Stimulated activated CD8-positive, alpha-beta memory T cell treated with anti-CD3 and anti-CD28 coated beads, Interleukin-4, amount 100 ng/mL, for 4 hours (primary cell): ENCODE measurements at places on chromosomes 2 and 18.

DNA sequence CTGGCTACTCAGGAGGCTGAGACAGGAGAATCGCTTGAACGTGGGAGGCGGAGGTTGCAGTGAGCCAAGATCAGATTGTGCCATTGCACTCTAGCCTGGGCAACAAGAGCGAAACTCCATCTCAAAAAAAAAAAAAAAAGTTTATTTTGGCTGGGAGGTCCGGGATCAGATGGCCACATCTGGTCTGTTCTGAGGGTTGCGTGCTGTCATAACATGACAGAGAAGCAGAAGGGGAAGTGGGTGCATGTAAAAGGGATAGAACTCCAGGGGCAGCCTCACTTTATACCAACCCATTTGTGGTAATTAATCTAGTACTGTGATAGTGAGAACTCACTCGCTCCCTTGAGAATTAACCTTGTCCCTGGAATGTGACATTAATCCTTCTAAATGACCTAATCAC, 101.2 kb downstream of the PTPN4 start:
- DNase-seq: no peak

DNA sequence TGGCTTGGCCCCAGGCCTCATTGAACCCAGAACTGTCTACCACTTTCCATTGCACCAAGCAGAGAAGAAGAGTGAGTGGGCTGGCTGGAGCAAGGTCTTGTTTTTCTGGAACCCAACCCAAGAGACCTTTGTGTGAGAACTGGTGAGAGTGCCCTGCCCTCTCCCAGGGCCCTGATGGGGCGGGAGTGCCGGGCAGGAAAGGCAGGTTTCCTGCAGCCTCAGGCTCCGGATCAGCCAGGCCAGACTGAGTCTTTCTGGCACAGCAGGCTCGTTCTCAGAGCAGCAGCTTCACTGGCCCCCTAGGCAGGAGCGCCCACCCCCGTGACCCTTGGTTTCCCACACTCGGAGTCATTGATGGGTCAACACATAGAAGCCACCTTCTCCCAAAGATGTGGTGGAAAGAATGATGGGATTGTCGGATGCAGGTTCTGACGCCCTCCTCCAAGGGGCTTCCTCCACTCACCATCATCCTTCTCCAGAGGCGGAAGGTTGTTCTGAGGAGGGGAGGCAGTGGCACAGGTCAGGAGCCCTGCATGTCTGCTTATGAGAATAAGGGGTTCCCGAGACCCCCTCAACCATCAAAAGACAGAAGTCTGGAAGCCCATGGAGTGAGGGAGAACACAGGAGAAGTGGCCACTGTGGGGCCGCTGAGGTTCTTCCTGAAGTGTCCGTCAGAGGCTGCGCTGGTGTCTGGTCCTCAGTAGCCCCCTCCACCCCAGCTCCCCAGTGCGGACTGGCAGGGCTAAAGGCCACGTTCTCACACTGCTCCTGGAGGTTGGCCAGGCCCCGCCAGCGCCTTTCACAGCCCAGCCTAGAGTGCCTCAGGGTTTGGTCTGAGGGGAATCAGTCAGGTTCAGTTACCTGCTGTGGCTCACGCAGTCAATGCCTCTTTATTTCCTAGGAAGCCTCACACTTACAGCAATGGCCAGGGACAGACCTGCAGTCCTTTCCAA, 62.8 kb upstream of the LAPTM4A start:
- no peak for DNase-seq

DNA sequence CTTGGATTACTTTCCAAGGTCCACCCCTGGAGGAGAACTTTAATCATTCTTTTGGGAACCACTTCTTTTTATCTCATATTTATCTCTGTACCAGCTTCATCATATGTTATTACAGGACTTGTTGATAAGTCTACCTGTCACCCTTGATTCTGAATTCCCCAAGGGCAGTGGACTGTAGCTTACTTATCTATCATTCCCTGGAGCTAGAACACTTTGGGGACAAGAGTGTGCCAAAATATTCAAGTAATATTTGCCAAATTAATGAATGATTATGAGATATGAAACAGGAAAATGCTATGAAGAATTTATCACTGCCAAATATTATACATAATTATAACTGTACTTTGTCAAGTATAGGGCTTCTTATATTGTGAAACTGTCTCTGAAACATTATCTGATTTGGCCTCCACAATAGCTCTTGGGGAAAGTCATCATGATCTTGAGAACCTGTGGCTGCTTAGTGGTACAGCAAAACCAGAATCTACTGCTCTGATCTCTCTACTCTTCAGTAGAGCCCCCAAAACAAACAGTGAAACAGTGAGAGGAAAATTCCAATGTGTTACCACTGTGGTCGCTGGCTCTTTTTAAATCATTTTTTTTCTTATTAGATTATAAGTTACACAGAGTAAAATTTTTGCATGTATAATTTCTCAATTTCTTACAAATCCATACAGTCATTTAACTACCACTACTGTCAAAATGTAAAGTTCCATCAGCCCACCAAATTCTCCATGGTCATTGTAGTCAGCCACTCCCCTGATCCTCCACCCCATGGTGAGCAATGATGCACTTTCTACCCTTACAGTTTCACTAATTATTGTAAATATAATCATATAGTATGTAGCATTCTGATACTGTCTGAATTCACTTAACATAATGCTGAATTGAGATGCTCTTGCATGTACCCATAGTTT, 197.5 kb downstream of the PIEZO2 start:
- DNase-seq: no peak

GRCh38 chr2:164510895-164511294, 110.4 kb downstream of the GRB14 start:
- DNase-seq: no peak

DNA sequence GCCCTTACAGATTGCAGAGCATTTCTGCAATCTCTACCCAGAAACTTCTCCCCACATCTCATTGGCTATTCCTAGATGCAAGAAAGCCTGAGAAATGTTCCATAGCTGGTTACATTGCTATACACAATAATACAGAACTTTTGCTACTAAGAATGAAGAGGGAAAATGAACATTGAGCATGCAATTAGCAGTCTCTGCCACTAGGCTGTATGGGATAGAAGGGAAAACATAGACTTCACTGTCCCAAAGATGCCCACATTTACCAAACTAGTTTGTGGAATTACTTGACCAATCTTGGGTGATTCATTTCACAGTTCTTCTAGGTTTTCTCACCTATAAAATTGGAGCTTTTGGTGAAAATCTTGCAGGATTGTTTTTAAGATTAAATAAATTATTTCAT, 265.7 kb upstream of the NT5C1B start:
- DNase-seq: no peak

GRCh38 chr18:36186461-36187192, 670 bp upstream of the MOCOS start:
- no peak for DNase-seq

GRCh38 chr18:70405052-70405451, 116.2 kb downstream of the SOCS6 start:
- DNase-seq: no peak

DNA sequence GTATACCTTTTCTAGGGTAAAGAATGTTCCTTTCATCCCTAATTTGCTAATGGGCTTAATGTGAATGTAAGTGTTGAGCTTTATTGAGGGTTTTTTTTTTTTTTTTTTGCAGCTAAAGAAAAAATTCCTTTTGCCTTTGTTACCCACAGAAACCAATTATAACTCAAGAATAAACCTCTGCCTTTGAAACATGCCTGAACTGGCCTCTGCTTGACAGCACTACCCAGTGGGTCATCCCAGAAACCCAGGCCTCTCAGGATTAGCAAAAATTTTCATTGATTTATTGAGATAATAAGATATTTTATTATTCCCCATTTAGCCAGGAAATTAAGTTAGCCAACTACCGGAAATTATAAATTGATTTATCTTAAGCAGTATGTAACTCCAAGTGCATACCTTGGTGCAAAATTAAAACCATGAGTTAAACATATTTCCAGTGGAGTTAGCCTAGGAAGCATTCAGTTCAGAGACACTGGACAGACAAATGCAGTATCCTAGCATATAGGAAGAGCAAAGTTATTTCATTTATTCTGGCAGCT, 67.0 kb upstream of the RASGRP3 start:
- no peak for DNase-seq

GRCh38 chr2:235654103-235654813, 160.4 kb downstream of the AGAP1 start:
- no peak for DNase-seq

- no peak for DNase-seq
These were observed 198.0 kb downstream of the EIPR1 start for GRCh38 chr2:3179626-3180025.

- no peak for DNase-seq
These were observed 129.9 kb downstream of the PIEZO2 start for GRCh38 chr18:11019295-11020105.

DNA sequence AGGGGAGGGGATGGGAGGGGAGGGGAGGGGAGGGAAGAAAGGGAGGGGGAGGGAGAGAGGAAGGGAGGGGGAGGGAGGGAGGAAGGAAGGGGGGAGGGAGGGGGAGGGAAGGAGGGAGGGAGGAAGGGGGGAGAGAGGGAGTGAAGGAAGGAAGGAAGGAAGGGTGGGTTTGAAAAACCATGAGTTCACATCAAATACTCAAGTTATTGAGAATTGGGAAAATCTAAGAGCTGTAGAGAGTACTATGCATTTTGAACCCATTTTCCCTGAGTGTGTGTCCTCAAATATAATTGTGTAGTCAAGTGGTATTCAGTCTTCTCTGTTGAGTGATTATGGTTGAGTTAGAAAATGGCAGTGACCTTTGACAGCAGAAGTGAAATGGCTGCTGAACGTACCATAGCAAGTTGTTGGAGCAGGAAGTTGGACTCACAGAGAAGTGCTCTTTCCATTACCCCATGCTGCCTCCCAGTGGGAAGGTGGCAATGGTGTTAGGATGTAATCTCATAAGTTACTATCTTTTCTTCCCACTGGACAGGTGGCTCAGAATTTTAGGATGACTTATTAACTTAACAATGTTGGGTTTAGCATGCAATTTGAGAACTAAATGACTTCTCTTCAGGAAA, 214.6 kb downstream of the SETBP1 start:
- no peak for DNase-seq

- DNase-seq: no peak
These were observed 18.0 kb downstream of the NAB1 start for GRCh38 chr2:190666895-190667294.

GRCh38 chr2:47043891-47044239, 111.2 kb downstream of the STPG4 start:
- no peak for DNase-seq

DNA sequence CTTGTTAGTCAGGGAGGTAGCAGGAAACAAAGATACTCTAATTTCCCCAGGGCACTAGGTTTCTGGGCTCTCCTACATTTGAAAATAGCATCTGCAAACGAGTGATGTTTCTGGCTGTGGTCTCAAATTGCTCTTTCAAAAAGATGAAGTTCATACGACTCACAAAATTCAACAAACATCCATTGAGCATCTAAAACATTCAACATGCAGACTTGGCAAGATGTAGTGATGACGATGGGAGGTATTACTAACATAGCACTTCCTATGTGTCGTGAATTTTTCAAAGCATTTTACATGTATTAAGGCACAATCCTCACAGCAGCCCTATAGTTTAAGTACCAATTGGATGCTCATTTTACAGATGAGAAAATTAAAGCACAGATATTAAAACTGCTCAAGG, 5.2 kb downstream of the CCBE1 start:
- DNase-seq: no peak

- DNase-seq: no peak
These were observed 69.5 kb upstream of the HDAC4 start for GRCh38 chr2:239470151-239470900.

DNA sequence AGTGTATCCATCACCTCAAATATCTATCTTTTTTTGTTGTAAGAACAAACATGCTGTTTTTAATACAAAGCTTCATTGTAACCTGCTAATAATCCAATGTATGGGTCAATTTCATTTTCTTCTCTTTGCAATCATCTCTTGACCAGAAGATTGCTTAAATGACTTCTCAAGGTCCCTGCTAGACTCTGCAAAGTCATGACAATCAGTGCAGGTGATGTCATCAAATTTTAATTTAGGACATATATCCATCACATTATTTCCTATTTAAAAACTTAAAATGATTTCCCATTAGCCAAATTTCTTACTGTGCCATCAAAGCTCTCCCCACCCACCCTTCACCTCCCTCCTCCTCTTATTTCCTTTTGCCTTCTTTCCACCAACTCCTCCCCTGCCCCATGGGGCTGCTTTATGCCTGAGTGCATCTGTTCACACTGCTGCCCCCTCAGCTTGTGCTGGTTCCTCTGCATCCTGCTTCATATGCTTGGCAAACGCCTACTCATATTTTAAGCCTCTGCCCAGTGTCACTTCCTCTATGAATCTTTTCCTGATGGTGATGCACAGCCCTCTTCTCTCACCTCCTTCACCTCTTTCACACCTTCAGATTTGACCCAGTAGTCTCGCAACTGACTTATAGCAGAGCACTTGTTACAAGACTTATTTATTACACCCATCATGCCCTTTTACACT, 20.3 kb downstream of the PLEK start:
- no peak for DNase-seq

DNA sequence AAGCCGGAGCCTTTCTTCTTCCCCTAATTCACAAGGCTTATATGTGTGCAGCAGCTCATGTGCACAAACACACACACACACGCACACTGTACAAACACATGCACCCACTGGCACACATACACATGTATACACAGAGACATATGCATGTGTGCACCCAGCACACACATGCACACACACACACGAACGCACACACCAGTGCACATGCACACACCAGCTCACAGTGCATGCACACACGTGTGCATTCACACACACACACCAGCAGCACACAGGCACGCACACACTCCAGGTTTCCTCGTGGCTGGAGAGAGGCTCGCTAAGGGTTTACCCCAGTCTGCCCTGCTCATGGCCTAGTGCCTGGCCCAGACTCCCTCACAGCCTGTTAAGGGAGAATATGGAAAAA, 234.0 kb downstream of the EIPR1 start:
- no peak for DNase-seq

- no peak for DNase-seq
These were observed 75.8 kb upstream of the SLC1A4 start for GRCh38 chr2:64913357-64913869.

DNA sequence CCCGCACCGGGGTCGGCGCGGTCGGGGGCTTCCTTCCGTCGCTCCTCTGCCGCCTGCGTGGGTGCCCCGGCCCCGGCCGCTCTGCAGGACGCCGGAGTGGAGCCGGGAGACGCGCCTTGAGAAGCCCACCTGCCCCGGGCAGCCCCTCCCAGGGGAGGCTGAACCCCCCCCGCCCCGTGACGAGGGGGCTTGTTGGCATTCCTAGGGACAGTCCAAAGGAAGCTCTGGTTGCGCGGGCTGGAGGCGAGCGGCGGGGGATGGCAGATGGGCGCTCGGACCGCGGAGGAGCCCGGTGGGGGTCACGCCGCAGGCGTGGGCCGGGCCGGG, 133.5 kb upstream of the MGAT5 start:
- DNase-seq: no peak
